Amniotic epithelial cell (primary cell): ENCODE measurements at places on chromosomes 1 and 21.
A peak's percentile ranks its signal among the peaks of the same experiment; 100 is the strongest.

DNA sequence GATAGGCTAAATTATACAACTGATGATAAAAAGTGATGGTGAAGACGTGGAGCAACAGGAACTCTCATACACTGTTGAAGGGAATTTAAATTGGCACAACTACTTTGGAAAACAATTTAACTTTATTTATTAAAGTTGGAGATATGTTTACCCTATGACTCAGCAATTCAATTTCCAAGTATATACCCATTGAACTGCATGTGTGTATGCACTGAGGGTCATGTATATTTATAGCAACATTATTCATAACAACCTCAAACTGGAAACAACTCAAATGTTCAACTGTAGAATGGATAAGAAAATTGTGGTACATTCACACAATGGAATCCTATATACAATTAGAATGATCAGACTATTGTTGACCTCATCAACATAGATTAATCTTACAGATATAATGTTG lies 16.5 kb upstream of the BCAS2 start:
- DNase-seq = no peak

DNA sequence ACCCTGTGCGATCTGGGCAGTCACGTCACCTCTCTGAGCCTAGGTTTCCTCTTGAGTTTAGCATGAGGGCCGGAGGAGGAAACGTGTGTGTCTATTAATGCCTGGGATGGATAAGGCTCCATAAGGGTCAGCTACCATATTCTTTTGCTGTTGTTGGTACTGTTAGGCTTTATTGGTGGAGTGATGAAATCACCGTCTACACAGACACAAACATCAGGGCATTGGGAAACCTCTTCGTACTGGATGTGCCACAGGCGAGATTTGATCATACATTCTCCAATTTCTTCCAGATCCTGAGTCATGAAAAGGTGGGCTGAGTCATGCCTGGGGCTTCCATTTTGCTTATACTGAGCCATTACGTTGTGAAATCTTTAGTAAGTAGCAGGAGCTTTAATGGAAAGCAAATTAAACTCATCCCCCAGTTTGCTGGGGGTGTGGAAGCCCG lies 24.9 kb upstream of the GRHL3 start:
- peak; percentile 100 for DNase-seq

GRCh38 chr1:34290831-34291230 lies 114.1 kb downstream of the C1orf94 start:
- DNase-seq = no peak

DNA sequence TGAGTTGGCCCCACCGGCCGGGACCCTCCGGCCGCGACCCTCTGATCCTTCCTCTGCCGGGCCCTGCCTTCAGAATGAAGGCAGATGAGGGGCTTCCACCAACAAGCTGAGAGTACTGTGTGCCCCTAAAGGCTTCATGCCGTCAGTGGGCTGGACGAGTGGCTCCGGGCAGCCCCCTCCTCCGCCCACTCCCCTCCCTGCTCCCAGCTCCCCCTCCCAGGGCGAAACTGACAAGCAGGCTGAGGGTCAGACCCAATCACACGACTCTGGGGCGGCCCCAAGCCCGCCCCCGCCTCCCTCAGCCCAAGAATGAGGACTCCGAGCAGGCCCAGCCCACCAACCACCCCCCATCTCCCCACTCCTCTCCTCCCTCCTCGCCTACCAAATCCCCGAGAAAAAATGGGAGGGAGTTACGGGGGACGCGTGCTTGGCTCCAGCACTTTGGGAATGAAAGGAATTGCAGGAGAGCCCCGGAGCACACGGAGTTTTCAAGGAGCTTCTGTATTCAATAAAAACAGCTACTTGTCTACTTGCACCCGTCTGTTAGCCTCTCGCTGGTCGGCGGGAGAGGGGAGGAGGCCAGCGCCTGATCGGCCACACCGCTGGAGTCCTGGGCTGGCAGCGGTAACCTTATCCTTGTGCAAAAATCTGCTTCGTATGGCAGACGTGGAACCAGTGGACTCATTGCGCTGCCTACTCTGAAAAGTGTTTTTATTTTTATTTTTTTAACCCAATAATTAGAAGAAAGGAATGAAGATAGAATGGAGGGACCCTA lies at the start of gene COL11A1:
TSS of gene COL11A1 (minus strand) at position 147 of the 775 bp plus-strand sequence. CDS start 344 bp downstream, outside the sequence.
- DNase-seq = peak; percentile 21

GRCh38 chr1:218374401-218375353 lies 29.5 kb downstream of the TGFB2 start:
- DNase-seq = peak; percentile 43

DNA sequence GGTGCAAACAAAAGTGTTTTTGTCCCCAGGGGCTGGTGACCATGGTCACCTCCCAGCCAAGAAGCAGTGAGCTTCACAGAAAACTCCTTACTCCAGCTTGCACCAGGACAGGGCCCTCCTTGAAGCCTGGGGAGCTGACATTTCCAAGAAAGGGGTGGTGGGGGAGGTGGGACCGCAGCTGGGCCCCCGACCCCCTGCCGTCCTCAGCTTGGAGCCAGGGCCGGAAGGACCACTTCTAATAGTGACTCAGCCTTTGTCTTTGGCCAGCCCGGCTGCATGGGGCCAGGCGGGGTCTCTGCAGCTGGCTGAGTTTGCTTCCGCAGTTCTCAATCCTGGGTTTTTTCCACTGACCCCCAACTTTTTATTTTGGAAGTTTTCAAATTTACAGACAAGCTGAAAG lies 136.5 kb upstream of the POU3F1 start:
- DNase-seq = no peak

- DNase-seq = peak; percentile 34
These were observed 11.8 kb upstream of the RAP1GAP start for GRCh38 chr1:21680918-21681317.

- peak; percentile 51 for DNase-seq
These were observed 58.8 kb downstream of the FRRS1 start for GRCh38 chr1:99707535-99708142.

GRCh38 chr1:198888379-198888943 lies 249.6 kb downstream of the PTPRC start:
- DNase-seq = no peak

DNA sequence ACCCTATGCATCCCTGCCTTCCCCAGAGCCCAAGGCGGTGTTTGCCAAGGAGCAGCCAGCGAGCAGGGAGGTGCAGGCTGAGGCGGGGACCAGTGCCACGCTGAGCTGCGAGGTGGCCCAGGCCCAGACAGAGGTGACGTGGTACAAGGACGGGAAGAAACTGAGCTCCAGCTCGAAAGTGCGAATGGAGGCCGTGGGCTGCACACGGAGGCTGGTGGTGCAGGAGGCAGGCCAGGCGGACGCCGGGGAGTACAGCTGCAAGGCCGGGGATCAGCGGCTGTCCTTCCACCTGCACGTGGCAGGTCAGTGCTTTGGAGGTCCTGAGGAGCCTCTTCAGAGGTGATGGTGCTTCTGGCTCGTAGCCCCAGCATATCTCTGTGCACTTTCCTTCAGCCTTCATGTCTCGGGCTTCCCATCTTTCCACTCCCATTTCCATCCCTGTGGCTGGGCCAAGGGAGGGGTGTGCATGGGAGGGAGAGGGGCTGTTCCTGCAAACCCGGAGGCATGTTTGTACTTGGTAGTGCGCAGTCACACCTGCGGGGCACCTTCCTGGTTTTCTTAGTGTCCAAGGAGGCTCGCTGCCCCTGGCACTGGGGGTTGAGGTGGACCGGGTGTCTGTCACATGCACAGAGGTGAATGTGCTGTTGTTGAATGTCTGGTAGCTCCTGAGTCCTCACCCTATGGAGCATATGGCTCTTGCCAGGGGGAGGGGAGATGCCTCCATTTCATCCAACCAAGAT lies 56.4 kb downstream of the OBSCN start:
- no peak for DNase-seq

DNA sequence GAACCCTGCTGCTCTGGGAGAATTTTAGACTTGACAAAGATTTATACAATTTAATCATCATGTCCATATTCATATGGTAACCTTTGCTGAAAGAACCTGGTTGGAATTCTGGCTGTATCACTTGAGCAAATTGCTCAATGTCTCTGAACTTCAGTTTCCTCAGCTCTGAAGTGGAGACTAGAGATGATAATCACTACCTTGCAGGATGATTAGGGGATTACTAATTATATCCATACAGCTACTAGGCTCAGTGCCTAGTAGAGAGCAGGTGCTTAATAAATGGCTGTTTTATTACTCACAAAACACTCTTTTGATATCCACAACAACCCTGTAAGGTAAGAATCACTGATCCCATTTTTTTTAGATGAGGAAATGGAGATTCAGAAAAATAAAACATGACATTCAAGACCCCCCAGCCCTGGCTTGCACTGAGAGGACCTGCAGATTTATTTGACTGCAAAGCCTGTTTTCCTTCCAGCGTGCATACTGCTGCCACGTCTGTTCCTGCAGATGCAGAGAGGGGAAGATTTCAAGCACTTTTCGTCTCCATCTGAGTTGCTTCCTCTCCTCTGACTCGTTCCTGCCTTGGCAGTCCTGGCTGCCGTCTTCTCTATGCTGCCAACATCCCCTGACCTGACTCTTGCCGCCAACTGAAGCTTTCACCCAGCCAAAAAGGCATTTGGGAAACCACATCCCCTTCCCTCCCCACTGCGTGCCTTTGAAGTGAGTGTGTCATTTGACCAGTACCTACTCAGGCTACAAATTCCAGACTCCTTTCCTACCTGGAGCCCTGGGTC lies 203.0 kb downstream of the PLPP3 start:
- no peak for DNase-seq

GRCh38 chr1:24955161-24955560 lies 25.1 kb upstream of the RUNX3 start:
- peak; percentile 84 for DNase-seq

DNA sequence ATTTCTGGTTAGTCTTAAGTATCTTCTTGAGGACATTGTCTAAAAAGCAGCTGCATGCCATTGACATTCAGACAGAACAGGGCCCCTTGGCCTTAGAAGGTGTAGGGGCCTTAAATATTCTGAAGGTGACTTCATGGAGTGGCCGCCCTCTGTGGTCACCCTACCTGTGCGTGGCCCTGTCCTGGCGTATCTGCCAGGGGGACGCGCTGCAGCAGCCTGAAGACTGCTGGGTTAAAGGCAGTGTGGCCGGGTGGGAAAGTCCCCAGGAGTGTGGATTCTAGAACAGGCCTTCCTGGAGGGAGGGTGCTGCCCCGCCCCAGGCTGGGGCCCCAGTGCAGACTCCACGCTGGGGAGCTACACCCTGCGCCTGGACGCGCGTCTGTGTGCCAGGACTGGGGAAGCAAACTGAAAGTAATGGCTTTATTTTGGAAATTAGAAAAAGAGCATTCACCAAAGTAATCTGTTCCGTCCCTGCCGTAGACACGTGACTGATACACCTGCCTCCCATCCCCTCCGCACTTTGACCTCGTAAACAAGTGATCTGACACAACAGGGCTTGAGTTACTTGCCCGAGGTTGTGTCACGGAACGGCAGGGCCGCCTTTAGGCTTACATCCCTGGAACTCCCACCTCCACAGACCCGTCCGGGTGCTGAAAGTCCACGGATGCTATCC lies 1.8 kb downstream of the AGPAT3 start:
- DNase-seq = no peak

DNA sequence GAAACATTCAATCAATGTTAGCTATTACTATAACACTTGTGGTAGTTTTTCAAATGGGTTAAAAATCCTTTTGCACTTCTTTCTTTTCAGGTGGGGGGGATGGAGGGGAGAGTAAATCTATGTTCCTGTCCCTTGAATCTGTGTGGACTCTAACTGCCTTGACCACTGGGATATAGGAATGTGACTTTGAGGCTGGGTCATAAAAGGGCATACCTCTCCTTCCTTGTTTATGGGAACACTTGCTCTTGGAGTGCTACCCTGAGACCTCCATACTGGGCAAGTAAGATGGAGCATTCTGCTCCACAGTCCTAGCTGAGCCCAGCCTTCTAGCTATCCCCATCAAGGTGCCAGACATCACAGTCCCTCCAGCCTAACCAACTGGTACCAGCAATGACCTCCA lies 89.3 kb upstream of the SIM2 start:
- DNase-seq = no peak

DNA sequence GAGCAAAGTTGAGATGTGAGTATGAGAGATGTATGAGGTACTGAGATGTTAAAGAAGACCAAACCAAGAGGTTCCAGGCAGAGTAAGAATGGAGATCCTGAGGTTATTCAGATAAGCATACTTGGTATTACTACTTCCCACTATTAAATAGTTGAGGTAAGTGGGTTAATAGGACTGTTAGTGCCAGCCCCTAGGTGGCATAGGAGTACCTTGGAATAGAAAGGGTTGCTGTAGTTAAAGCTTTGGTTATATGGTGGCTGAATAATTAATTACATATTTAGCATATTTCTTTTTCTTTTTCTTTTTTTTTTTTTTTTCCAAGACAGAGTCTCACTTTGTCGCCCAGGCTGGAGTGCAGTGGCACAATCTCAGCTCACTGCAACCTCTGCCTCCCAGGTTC lies 397.9 kb upstream of the TMPRSS15 start:
- peak; percentile 64 for DNase-seq

GRCh38 chr1:13583595-13583965 lies at the start of gene PDPN:
PDPN (plus strand) TSS chr1:13583832; CDS start chr1:13584034, 202 bp downstream.
- DNase-seq = peak; percentile 67

GRCh38 chr1:40637470-40638007 lies 27.9 kb downstream of the RIMS3 start:
- no peak for DNase-seq

DNA sequence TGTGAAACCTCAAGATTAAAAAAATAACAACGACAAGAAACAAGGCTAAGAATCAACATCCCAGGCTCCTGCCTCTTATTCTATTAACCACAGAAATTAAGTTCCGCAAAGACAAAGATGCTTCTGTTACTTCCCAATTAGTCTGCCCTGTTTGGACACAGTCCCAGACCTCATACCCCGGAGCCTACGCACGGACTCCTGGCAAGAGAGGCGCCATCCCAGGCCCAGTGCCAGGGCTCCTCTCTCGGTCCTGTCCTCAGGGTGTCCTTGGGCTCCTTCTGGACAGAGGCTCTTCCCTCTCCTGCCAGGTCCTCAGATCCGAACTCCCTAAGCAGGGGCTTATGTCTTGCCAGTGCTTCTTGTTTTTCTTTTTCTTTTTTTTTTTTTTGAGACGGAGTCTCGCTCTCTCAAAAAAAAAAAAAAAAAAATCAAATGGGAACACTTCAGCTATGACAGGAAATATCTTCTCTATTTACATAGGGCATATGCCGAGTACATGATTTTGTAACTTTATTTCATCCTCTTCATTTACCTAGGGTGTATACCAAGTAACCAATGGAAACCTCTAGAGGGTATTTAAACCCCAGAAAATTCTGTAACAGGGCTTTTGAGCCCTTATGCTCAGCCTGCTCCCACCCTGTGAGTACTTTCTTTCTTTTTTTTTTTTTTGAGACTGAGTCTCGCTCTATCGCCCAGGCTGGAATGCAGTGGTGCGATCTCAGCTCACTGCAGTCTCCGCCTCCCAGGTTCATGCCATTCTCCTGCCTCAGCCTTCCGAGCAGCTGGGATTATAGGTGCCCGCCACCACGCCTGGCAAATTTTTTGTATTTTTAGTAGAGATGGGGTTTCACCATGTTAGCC lies 11.7 kb upstream of the ENO1 start:
- DNase-seq = peak; percentile 81
